Central memory CD4-positive, alpha-beta T cell (primary cell): ENCODE measurements at places on chromosomes 11 and 22.

DNA sequence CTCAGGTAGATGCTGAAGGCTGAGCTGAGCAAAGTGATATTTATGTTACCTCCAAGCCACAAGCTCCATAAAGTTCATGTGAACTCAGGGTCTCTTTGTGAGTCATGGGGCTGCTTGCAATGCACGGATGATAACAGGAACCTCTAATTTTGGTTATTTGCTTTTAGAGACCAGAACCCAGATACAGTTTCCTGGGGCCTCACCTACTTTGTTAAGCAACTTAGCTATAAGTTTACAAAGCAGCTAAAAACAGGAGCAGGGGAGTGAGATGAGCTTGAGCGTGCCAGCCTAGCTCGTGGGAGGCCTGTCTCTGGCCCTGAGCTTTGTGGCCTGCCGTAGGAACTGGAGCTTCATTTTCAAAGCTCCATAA is 29.2 kb downstream of the SREBF2 start:
- peak; percentile 47 for DNase-seq

DNA sequence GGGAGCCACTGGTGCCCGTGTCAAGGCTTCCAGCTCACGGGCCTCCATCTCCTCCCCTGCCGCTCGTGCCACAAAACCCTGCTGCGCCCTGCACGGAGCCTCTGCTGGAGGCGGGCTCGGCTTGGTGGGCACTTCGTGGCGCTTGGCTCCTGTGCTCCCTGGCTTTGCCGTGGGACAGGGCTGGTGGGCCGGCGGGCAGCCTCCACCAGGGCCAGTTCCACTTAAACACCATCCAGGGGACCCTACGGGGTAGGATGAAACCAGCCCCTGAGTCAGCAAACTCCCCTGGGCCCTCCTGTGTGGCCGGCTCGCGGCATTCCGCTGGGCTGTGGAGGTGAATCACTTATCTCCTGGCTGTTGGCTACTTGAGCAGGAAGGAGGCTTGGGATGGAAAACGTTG is 1304.6 kb downstream of the BRD1 start:
- no peak for DNase-seq

GRCh38 chr11:69244266-69244665 is 49.7 kb upstream of the MYEOV start:
- no peak for DNase-seq

DNA sequence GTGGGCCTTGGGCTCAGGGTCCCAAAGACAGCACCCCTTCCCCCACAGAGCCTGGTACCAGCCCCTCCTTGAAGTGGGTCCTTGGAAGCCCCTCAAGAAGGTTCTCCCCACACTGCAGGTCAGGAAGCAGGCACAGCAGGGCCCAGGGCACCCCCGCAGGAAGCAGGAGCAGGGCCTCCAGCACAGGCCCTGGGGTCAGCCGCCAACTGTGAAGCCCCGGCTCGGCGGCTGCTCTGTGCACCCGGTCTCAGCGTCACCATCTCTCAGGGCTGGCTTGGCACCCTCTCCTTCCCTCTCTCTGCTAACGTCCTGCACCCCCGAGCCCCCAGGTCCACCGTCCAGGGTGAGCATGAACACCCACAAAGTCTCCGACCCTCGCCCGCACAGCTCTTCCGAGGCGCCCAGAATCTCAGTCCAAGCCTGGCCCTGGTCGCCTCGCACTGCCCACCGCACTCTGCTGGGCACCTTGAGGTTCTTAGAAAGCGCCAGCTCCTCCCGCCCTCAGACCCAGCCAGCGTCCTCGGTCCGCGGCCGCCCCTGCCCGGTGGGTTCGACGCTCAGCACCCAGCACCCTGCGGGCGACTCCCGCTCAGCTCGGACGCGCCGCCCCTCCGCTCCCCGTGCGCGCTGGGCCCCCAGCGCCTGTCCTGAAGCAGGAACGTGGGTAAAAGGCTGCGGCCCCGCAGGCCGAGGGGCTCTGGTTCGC is 1.4 kb upstream of the SIGIRR start:
- no peak for DNase-seq

GRCh38 chr11:68036717-68037239 is 2.0 kb upstream of the TCIRG1 start:
- DNase-seq: no peak

DNA sequence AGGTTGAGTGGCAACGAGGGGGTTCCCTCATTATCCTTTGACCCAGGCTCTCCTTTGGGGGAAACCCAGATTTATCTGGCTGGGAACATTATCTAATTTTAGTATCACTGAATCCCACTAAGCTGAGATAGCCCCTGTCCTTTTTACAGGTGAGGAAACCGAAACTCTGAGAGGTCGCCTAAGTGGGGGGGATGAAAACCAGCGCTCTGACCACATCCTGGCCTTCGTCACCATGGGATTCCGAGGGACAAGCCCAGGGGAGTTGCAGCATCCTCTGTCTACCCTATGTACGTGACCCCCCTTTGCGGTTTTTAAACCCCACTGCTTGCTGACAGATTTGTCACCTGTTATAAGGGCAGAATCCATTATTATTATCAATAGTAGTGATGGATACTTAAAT is 61.0 kb downstream of the ISX start:
- no peak for DNase-seq

DNA sequence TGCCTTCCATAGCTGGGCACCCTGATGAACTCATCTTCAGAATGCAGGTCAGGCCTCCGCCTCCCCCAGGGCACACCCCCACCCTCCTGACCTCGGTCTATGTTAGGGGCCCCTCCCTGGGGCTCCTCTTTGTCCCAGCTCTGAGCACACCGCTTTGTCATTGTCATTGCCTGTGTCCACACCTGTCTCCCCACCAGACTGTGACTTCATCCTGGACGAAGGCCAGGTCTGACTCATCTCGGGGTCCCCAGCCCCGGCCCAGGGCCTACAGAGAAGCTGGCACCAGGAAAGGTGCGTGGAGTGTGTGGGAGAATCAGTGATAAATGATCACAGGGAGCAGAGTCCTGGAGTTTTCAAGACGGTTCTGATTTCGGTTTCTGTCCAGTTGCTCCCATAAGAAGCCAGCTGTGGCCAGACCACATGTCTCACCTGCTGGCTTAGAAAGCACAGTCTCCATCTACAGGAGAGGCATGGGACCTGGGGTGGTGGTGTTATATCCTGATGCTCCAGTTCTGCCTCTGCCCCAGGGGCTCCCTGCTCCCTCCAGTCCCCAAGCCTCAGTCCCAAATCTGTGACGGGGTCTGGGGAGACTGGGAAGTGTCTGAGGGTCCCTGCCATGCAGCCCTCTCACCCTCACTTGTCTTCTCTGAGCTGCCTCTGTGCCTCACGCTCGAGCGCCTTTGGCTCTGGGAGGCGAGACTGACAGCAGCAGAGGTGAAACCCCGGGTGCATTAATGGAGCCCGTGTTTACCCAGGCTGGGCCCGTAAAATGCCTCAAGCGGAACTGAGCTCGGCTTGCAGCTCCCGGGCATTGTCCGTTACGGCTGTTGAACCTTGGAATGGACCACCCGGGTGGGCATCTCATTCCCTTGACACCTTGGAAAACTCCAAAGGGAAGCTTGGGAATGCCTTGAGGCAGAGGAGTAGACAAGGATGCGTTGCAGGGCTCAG is 85.5 kb upstream of the WNT11 start:
- no peak for DNase-seq

- DNase-seq: peak; percentile 43
Observed at GRCh38 chr11:95720195-95720594, 69.4 kb downstream of the FAM76B start.

DNA sequence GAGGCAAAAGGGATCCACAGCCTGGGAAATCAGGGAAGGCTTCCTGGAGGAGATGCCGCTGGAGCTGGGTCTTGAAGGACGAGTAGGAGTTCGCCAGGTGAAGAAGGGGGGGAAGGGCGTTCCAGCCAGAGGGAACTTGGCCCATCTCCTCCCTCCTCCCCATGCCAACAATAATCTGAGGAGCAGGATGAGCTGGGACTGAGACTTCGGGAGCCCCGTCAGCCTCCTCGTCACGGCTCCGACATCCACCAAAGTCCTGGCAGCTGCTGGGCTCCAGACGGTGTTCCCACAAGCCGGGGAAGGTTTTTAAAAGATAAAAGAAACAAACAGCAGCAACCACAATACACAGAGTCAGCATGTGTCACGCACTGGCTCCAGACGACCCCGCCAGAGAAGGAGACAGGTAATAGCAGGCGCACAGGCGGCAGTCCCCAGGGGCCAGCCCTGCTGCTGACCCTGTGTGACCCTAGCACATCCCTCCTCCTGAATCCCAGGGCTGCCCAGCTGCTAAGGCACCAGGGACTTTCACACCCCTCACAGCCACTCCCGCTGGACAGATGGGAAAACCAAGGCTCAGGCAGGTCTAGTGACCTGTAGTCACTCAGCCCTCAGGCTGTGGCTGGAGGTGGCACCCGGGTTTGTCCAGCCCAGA is 37.3 kb downstream of the NUP50 start:
- DNase-seq: no peak

GRCh38 chr22:48449466-48450187 is 1378.0 kb downstream of the BRD1 start:
- no peak for DNase-seq
